HT-29 (cell line): ENCODE measurements at places on chromosomes 12 and 14. TPM values are rescaled to one million over a fixed set of nuclear protein-coding genes. Genes with fewer than 3 reads are reported as not detected.
A peak's percentile ranks its signal among the peaks of the same experiment; 100 is the strongest.

GRCh38 chr12:110760204-110760609 lies 17.5 kb upstream of the PPP1CC start:
- no peak for DNase-seq

- DNase-seq = no peak
These were observed 225.1 kb upstream of the DIO3 start for GRCh38 chr14:101336183-101336582.

GRCh38 chr12:75560167-75560566 lies 48.8 kb upstream of the KRR1 start:
- peak; percentile 45 for DNase-seq

- DNase-seq = no peak
These were observed 170.1 kb upstream of the FRMD6 start for GRCh38 chr14:51481643-51482042.

DNA sequence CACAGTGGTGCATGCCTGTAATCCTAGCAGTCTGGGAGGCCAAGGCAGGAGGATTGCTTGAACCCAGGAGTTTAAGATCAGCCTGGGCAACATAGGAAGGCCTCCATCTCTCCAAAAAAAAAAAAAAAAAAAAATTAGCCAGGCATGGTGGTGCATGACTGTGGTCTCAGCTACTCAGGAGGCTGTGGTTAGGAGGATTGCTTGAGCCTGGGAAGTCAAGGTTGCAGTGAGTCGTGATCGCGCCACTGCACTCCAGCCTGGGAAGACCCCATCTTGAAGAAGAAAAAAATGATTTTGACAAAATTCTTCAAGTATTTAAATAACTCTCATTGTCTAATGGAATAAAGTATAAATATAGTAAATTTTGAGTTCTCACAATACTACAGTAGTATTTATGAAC lies 219.2 kb upstream of the SSTR1 start:
- no peak for DNase-seq

DNA sequence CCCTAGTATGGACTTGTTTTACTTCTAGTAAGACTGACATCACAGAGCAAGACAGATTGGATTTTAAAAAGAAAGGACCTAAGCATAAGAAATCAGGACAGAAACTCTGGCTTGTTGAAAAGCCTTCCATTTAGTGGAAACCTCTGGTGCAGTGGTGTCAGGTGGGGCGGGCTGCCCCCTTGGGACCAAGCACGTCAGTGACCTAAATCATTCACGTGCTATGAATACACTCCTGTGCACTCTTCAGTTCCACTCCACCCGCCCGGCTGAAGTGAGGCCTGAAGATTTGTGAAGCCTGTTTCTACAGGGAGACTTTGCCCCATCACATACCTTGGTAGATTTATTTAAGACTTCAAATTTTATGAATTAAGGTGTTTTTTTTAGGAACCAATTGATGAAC lies 58.2 kb upstream of the STRN3 start:
- no peak for DNase-seq

- DNase-seq = no peak
These were observed 411.2 kb downstream of the NPAS3 start for GRCh38 chr14:33349871-33350270.

DNA sequence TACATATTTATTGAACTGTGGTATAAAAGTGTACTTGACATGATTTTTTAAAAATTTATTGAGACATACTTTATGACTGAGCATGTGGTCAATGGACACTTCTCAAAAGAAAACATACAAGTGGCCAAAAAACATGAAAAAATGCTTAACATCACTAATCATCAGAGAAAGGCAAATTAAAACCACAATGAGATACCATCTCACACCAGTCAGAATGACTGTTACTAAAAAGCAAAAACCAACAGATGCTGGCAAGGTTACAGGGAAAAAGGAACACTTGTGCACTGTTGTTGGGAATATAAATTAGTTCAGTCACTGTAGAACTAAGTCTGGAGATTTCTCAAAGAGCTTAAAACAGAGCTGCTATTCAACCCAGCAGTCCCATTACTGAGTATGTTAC lies 1177.6 kb downstream of the GALC start:
- no peak for DNase-seq

DNA sequence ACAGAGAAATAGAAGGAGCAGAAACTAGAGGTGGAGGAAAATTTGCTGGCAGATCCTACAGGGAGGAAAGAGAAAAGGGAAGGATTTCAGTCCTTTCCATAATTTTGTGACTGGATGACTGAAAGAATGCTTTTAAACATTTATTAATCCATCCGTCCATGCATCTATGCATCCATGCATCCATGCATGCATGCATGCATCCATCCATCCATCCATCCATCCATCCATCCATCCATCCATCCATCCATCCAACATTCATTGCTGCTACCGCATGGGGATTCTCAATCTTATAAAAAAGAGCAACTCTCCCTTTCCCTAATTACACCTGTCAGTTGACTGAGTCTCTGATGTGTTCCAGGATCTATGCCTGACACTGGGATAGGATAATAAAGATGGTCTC lies 55.7 kb upstream of the NR2C1 start:
- no peak for DNase-seq

GRCh38 chr12:131672941-131673887 lies 37.7 kb upstream of the SFSWAP start:
- DNase-seq = no peak

- DNase-seq = no peak
These were observed 178.9 kb downstream of the KLHL28 start for GRCh38 chr14:44782775-44783238.

DNA sequence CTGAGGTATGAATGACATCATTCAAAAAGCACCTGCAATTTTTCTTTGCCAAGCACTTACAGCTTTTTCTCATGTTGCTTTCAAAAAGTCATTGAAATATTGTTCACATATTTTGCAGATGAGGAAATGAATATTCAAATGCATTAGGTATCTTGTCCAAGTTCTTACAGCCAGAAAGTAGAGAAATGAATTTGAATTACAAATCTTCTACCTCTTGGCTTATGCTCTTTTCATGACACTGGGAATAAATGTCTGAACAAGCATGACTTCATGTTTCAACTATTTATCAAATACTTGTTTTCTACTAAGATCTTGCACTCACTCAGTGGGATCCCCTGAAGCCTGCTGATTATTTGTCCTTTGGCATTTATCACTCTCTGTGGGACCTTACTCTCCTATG lies 267.2 kb upstream of the BTG1 start:
- no peak for DNase-seq

The CELA1 gene
- total RNA-seq = not detected in 2 replicates

The STYK1 gene
- 7.4 and 12.8 TPM in 2 replicates for total RNA-seq

The LRRIQ1 gene
- total RNA-seq = 0.03 and 0.18 TPM in 2 replicates

The GDF3 gene
- not detected in 2 replicates for total RNA-seq

The FAM186B gene
- total RNA-seq = 0.03 and 0.23 TPM in 2 replicates
